CD4-positive, alpha-beta T cell treated with Interleukin-10 for 1 hour (primary cell): ENCODE measurements at places on chromosomes 1 and 21.
A peak's percentile ranks its signal among the peaks of the same experiment; 100 is the strongest.

- no peak for DNase-seq
Measured at GRCh38 chr1:175520186-175520585, 223.2 kb downstream of the TNR start.

GRCh38 chr1:26993237-26994019 is at the start of gene TRNP1:
TSS of gene TRNP1 (plus strand) at chr1:26993692. CDS start at chr1:26993787, 95 bp downstream.
- DNase-seq, result peak; percentile 77

DNA sequence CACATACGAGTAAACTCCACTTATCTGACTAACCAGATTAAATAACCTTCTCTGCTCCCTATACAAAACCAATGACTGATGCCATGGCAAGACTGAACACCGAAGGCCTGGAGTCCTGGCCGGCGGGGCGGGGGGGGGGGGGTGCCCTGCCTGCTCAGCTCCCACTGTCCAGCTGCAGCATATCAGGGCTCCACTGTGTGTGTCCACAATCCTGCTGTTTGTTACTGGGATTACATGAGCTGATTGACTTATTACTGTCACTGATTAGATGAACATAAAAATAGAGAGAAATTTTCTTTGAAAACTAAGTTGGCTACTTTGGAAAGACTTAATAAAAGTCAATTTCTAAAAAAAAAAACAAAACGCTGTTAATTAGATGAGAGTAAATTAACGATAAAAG is 24.9 kb downstream of the TMEM63A start:
- DNase-seq, result no peak

DNA sequence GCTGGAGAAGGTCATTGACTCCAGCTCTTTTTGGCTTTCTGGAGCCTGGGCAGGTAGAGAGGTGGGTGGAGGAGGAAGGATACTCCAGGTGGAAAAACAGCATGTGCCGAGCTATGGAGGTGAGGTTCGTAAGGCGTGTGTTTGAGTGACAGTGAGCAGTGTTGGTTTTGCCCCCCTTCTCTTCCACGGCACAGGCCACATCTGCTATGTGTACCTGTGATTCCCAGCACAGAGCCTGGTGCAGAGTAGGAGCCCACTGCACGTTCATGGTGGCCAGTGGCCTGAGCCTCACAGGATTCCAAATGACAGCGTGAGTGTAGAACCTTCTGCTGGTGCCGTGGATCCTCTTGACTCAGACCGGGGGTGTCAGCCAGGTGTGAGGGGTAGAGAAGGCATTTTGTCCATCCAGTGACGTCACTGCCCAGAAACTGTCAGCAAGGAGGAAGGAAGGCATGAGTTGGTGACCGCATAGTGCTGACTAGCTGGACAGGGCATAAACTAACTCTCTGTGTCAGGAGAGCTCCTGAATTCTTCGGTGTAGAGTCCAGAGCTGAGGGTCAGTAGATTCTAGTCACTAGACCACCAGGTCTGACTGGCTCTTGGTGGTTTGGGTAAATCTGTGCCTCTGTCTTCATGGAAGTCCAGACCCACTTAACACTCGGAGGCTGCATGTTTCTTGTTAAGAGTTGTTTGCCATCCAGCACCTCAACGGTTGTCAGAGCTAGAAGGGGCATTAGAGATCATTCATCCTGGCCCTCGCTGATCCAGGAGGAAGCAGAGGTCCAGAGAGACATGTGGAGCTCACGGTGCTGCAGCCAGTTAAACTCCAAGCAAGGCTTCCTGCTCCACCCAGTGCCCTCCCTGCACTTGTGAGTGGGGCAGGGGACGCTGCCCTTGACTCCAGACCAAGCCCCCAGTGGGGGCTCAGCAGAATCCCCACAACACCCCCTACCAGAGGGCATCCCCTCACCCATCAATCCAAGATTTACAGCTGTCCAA is 3.8 kb downstream of the QSOX1 start:
- no peak for DNase-seq

DNA sequence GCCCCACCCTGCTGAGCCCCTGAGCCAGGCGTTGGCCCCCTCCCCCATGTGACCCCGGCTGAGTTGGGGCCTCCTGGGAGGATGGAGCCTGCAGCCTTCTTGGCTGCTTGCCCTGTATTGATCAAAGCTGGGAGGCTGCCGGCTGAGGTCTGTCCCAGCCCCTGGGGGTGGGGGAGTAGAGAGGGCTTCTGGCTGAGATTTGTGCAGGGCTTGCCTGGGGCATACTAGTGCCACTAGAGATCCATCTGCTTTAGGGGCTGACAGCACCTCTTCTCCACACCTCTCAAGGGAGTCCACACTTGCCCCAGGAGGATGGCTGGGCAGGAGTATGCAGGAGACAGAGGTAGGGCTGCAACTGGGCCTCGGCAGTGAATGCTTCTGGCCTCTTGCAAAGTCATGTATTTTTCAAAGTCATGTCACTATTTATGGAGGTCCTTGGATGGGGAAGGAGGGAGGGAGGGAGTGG is 53.6 kb upstream of the SSBP3 start:
- DNase-seq, result no peak

DNA sequence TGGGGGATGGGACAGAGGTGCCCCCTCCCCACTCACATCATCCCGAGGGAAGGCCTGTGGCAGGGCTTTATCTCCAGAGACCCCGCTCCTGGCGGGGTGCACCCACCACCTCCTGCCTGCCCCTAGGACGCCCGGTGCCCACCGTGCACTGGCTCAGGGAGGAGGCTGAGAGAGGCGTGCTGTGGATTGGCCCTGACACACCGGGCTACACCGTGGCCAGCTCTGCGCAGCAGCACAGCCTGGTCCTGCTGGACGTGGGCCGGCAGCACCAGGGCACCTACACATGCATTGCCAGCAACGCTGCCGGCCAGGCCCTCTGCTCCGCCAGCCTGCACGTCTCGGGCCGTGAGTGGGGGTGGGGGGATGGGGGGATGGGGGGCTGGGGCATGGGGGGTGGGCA is 71.7 kb downstream of the TRIM11 start:
- no peak for DNase-seq

DNA sequence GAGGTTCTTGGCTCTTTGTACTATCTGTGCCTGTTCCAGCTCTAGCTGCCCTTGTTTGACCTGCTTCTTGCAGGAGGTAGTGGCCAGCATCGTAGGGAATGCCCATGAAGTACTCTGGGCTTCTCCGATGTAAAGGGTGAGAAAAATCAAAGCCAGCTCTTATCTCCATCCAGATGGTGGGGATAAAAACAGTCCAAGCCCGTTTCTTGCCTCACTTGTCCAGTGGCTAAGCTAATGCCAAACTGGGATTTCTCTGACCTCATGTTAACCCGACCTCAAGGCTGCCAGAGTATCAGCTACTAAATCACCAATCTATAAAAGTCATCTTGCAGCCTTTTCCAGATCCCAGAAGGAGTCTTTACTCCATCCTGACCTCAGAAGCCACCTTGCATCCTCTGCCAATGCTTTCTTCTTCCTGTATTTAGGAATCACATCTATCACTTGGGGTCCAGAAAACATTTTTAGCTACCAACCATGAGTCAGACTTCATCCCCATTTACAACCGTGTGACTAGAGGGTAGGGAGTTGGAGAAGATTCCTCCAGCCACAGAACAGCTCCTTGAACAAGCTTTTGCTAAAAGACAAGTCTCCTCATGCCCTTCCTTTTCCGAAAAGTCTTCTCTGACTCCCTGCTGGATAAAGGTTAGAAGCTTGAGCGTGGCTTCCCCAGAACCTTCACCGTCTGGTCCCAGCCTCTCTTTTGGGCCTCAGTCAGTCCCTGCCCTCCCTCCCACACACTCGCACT is 35.9 kb downstream of the KCNC4 start:
- no peak for DNase-seq

- no peak for DNase-seq
Measured at GRCh38 chr1:1421907-1422464, 910 bp upstream of the ANKRD65 start.

DNA sequence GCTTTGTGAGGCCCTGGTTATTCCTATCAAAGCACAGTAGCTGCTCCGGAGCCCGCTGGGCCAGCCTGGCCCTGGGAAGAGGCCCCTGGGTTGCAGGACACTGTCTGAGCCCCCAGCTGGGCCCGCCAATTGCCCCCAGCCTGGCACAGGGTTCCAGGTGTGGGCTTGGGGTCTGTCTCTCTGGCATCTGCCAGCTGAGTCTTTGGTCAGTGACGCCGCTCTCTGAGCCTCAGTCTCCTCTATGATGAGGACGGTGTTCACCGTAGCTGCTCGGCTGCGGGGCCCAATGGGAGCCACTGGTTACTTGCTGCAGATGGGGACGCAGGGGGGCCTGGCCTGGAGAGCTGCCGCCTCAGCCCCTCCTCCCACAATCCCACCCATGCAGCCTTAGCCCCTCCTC is 41.0 kb downstream of the TP73 start:
- DNase-seq, result no peak

GRCh38 chr1:46797696-46798470 is 963 bp upstream of the CYP4B1 start:
- DNase-seq, result no peak
